Activated CD8-positive, alpha-beta memory T cell treated with anti-CD3 and anti-CD28 coated beads for 1 hour (primary cell): ENCODE measurements at places on chromosomes 6 and 20.

DNA sequence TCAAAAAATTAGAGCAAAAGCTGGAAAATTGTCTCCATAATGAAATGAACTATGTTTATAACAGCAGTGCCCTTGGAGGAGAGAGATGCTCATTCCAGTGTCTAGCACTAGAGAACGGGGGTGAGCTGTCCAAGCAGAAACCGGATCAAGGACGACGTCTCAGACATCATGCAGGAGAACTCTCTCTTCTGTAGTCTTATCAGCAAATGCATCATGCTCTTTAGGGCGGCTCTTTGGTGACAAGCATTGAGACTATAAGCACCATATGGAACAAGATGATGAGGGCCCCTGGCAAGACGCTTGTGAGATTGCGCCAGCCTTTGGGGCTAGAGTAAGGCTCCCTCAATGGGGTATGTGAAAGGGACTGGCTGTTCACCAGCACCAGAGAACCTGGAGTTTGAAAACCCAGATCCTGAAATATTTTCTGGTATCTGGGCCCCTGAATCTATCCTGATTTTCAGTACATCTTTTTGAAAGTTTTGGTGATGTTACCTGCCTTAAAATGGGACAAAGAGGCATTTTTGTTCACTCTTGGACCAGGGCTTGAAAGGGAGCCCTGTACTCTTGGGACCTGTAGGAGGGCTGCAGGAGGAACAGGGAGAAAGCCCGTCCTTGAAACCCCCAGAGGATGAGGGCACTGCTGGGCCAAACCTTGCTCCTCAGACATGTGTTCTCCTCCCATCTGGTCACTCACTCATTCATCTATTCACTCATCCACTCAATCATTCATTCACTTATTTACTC lies 127.6 kb downstream of the TTLL2 start:
- DNase-seq, result no peak

- no peak for DNase-seq
Measured at GRCh38 chr20:41232973-41233926, 84.3 kb downstream of the ZHX3 start.

- no peak for DNase-seq
Measured at GRCh38 chr20:6618051-6618450, 149.4 kb upstream of the BMP2 start.

DNA sequence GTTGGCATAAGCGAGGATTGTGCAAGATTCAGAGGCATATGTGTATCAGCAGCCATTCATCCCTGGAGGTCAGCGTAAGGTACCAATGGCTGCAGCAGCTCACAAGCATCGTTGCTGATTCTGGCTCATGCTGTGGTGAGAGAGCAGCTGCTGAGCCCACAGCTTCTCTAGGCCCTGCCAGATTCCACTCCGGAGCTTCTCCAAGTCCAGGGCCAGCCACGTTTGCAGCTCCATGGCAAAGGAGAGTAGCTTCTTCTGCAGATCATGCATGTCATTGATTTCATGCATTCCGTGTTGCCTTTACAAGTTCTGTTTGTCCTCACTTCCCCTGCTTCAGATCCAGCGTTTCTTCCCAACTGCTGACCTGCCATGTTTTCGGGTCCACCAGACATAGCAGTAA lies 474.8 kb upstream of the ID4 start:
- DNase-seq, result no peak

DNA sequence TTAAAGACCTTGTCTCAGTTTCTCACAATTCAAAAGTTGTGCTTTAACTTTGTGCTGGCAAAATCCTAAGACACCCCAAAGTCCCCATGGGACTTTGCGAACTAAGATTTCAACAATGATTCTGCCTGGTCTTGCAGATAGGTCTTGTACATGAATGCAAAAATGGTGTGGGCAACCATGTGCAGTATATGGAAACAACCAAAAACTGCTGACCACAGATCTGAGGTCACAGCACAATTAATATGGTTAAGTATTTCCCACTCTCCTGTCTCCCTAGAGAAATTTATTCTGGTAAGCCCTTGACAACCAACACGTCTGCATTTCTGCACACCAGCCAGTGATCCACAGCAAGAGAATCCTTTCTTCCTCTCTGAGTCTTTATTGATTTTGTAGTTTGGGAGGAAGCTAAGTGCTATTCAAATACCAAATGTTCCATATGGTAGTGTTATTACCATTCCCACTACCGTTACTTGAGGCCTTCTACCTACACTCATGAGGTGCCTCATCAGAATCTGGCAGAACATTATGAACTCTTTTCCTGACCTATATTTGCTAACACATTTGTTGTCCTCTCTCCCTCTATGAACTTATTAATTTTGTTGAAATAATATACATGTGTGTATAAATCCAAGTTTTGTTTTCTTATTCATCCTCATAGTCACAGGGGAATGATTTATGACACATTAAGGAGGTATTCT lies 178.7 kb downstream of the ATXN1 start:
- DNase-seq, result no peak

- no peak for DNase-seq
Measured at GRCh38 chr6:12286373-12287110, 3.6 kb upstream of the EDN1 start.

DNA sequence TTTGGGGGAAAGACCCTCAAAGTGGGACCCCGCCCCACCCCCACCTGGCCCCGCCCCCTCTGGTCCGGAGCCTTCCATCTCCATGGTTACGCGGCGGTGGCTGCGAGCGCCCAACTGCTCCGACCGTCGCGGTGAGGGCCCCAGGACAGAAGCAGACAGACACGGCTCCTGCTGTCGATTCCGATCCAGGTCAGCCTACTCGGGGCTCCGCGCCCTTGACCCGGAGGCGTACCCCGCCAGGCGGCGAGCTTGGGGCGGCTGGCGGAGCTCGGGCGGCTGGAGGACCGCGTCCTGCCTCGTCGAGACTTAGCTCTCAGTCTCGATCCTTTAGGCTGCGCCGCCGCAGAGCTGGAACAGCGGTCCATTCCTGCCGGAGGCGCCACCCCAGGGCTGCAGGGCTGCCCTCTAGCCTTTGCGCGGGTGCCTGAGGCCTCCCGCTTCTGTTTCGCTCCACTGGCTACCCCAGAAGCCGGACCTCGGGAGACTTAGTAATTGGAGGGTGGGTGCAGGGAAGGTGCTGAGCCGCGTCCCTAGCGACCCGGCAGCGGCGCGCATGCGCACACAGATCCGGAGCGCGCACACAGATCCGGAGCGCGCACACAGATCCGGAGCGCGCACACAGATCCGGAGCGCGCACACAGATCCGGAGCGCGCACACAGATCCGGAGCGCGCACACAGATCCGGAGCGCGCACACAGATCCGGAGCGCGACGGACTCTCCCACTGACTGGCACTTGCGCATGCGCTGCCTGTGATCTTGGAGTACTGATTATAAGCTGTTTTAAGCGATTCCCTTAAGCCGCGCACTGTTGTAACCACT lies at the start of gene CFAP206:
Gene CFAP206 (plus strand): TSS at position 72 of the 820 bp plus-strand sequence. CDS start 1,868 bp downstream, outside the sequence.
- peak; percentile 62 for DNase-seq

GRCh38 chr20:57999465-58000111 lies 228.9 kb downstream of the ANKRD60 start:
- DNase-seq, result no peak

- no peak for DNase-seq
Measured at GRCh38 chr20:36246401-36246800, 10.1 kb downstream of the AAR2 start.

DNA sequence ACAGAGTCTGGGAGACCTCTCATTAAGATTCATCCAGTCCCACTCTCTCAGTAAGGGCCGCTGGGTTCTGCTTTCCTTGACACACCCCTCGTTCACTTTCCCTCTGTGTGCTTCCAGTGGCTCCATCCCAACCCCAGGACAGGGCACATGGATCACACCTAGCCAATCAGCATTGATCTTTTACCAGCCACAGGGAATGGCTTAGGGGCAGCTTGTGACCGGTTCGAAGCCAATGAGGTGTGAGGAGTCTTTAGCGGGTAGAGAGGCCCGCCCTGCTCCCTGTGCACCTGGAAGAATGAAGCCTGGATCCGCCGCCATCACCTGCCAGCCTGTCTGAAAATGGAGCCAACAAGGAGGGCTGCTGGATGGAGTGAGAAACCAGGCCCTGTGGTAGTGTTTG lies 35.2 kb upstream of the OVOL2 start:
- no peak for DNase-seq

DNA sequence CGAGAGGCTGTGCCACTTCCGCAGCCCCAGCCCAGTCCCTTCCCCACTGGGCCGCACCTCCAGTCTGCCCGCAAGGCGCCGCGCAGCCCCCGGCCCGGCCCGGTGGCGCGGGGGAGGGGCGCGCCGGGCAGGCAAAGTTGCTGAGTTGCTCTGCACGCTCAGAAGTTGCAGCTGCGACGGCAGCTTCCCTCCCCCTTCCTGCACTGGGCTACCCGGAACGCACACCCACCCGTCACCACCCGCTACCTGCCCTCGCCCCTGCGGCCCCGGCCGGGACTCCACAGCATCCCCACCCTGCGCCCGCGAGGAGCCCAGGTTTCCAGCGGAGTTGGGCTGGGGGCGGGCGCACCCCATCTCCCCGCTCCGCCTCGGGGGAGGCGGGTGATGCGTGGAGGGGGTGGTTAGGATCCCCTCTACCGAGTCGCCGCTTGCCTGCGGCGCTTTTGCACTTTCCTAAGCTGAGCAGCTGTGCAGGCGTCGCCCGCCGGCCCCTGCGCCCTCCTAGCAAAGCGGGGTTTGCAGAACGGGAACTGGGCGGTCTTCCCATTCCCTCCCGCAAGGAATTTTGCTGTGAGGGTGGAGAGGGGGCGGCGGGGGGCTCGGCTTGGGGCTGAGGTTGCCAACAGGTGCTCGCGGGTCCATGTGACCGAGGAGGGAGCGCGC lies 55.9 kb upstream of the RREB1 start:
- DNase-seq, result peak; percentile 25

GRCh38 chr6:118344014-118344670 lies 204.0 kb upstream of the PLN start:
- no peak for DNase-seq

- DNase-seq, result no peak
Measured at GRCh38 chr20:34222208-34222607, 19.0 kb upstream of the ASIP start.
